KG1 (cell line): ENCODE measurements at places on chromosomes 3 and 15.

DNA sequence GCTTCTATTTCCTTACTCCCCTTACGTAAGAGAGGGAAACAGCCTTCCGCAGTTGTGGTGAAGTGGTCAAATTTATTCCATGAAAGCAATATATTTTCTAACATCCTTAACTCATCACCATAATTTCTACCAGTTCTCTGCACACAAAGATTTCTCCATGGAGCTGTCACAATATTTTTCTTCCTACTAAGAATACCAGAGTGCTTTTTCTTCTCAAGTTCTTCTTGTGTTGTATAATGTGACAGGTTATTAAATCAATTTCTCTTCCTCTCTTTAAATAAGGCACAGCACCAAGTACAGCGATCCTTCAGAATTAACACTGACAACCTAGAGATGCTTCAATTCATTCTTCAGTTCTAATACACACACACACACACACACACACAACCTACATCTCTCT is 153.0 kb downstream of the CPNE4 start:
- no peak for DNase-seq

- DNase-seq, result no peak
Measured at GRCh38 chr15:89155656-89156055, 65.7 kb downstream of the RLBP1 start.

DNA sequence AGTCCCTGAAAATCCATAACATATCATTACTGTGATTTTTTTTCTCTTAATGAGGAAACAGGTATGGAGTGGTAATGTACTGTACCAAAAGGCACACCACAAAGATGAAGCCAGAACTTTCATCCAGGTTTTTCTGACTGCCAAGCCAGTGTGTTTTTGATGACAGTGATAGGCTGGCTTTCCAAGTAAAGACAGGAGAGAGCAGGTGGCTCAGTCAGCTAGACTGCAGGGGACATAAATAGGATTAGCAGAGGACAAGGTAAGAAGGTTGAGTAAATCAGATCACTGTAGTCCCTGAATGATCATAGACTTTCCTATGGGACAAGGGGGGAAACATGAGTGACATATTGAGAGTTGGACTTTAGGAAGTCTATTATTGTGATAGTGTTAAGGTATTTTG is 127.9 kb downstream of the GADL1 start:
- DNase-seq, result no peak

DNA sequence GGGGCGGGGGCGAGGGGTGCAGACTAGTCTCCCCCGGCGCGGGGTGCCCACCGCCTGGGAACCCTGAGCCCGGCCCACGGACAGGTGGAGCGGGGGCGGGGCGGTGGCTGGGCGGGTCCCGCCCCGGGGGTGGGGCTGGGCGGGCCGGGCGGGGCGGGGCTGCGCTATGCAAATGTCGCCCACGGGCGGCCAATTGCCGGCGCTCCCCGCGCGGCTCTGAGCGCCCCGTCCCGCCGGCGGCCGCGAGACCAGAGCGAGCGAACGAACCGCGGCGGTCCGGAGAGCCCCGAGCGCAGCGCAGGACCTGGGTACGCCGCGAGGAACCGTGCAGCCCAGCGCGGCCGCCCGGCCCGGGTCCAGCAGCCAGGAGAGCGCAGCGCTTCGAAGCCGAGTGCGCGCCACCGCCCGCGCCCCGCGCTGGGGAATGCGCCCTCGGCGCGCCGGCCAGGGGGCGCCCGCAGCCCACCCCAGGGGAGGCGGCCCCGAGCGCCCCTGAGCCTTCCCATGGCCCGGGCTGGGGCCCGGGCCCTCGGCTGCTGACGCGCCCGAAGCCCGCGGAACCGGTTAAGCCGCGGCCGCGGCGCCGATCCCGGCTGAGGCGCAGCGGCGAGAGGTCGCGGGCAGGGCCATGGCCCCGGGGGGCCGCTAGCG is at the start of gene SEMA3F:
SEMA3F (plus strand) TSS at position 485 of the 651 bp plus-strand sequence. CDS start 4,299 bp downstream, outside the sequence.
- DNase-seq, result peak; percentile 49

- DNase-seq, result no peak
Measured at GRCh38 chr3:16357186-16358121, 92.4 kb downstream of the OXNAD1 start.

DNA sequence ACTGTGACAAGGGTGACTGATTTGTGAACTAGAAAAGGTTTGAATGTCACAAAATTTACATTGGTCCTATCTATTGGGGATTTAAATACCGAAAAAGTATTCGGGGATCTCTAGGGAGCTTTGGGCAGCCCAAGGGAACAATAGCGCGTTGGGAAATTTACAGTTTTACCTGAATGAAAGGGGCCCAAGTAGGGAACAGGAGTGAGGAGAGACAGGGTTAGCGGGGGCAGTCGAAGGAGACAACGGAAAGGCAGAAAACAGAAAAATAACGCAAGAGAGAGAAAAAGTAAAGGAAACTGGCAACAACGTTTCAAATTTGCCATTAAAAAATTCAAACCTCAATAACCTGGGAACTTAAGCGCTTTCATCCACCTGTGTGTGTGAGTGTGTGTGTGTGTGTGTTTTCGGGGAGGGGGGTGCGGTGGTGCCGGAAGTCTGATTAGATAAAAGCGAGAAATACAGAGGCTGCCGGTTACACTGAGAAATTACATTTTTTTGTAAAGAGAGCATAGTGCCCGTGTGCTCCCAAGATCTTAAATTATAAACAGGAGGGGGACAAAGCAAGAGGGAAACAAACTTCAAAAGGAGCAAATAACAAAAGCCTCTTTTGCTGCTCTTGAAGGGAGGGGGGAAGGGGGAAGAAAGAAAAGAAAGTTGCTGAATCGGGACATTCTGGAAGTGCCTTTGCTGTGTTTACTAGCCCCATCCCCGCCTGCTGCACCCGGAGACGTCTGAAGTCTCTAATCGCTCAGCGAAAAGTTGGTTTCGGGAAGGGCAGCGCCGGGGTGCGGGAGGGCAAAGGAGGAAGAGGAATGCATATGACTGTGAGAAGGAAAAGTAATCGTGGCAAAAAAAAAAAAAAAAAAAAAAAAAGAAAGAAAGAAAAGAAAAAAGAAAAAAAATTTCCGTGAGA is 721 bp upstream of the ZIC1 start:
- DNase-seq, result no peak

- DNase-seq, result no peak
Measured at GRCh38 chr3:25273582-25274171, 154.4 kb upstream of the RARB start.

- no peak for DNase-seq
Measured at GRCh38 chr3:68070186-68070585, 415.8 kb upstream of the SUCLG2 start.
